Stimulated activated CD4-positive, alpha-beta T cell treated with anti-CD3 and anti-CD28 coated beads, Interleukin-1b, Interleukin-23, amount 100 ng/mL, for 4 hours (primary cell): ENCODE measurements at places on chromosomes 7 and 10.

- no peak for DNase-seq
Measured at GRCh38 chr10:124448696-124449169, 1.1 kb downstream of the NKX1-2 start.

DNA sequence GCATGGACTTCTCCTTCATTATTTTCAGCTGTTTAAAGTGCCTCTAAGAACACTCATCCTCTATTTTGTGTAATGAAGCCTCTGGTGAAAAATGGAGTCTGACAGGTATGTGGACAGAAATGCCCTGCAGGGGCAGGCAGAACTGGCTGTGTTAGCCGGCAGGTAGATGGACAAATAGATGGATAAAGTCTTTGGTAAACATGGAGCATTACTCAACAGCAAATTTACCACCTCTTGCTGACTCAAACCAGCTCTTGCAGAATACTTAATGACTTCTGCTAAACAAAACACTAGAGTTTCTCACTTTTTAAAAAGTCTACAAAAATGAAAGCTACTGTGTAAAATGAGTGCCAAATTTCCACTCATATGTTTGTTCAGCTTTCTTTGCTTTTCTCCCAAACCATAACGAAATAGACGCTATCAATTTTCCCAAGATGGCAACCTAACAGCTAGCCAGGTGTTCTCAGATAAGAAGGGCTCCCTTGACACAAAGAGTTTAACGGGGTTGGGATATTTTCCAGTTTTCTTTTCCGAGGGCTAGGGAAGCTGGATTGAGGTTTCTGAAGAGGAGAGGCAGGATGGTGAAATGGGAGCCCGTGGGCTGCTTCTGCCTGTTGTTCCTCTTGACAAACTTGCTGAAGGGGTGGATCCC lies 71.9 kb upstream of the HABP2 start:
- DNase-seq: no peak

DNA sequence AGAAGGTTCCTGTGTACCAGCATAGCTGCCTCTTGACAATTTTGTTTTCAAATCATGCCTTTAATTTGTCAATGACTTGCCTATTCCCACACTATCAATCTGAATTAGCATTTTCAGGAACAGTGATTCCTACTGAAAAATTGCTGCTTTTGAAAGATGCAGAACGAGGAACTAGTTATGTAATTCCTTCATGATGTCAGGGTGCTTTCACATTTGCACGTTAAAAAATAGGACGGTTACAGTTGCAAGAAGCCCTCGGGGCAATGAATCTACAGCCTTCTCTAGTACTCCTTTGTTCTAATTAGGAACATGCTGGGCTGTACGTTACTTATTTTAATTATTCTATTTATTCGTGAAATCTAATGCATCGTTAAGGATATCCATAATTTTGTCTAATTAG lies 253.9 kb downstream of the OTUD1 start:
- DNase-seq: no peak

GRCh38 chr7:117097860-117098259 lies 144.6 kb downstream of the ST7 start:
- DNase-seq: no peak

- no peak for DNase-seq
Measured at GRCh38 chr10:101323495-101323894, 30.5 kb upstream of the BTRC start.

DNA sequence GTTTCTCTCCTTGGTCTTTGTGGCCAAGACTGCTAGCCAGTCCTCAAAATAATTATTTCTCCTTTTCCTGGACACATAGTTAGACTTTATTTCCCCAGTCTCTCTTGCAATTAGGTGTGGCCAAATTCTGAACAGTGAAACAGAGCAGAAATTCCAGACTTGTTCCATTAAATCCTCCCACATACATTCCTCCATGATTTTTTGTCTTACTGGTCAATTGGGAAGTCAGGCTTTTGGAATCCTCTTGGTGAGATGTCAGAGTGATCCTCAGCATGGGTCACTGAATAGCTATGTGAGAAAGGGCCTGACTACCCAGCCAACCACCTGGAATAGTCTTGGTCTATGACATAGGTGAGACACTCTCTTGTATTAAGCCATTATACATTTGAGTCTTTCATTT lies 164.2 kb downstream of the DGKI start:
- DNase-seq: no peak

DNA sequence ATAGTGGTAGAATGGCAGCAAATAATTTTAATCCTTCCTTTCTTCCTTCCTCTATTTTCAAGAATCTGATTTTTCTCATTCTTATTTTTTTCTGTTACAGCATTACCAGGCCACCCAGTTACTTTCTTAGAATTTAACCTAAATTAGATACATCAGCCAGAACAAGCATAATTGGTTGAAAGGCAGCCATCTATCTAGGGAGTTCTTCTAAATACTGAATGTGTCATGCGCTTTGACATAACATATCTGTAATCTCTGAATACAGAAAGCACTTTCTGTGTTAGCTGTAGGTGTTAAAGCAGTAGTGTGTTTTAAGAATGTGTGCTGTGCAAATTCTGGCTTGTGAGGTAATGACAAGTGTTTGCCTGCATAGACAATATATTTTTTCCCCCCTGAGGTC lies 97.3 kb downstream of the BTRC start:
- DNase-seq: no peak

- DNase-seq: no peak
Measured at GRCh38 chr7:30169579-30169978, 34.8 kb downstream of the MTURN start.

GRCh38 chr10:110352930-110353243 lies 48.2 kb upstream of the SMNDC1 start:
- DNase-seq: no peak

- DNase-seq: no peak
Measured at GRCh38 chr10:101710059-101710695, 15.2 kb upstream of the FBXW4 start.

GRCh38 chr7:107398161-107398560 lies 71.7 kb upstream of the GPR22 start:
- DNase-seq: no peak

GRCh38 chr10:422241-422640 lies 267.2 kb downstream of the DIP2C start:
- DNase-seq: no peak

DNA sequence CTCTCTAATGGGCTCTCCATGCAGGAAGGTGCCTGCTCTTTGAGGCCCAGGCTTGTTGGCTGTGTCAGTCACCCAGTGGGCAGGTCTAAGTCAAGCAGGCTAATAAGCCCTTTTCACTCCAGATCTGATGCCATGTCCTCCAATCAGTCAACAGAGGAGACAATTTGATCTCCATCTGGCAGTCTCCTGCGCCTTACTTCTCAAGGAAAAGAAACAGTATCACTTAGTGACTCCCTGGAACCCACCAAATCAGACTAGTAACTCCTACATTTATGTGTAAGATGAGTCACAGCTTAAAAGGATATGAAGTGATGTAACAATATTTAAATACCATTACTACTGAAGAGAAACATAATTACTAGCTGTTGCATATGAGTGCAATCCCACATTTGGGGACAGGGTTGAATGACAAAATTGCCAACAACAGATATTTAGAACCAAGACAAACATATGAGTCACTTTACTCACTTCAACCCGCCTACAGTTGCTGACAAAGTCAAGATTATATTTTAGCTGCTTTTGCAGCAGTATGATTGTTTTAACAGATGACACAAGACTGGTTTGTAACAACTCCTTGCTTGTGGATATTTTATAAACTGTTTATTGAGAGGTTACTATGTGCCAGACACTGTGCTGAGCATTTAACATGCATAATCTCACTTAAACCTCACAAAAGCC lies 72.1 kb downstream of the USP6NL start:
- no peak for DNase-seq

- DNase-seq: no peak
Measured at GRCh38 chr10:3639546-3639945, 145.5 kb downstream of the KLF6 start.

- DNase-seq: no peak
Measured at GRCh38 chr7:103445228-103446048, 569 bp downstream of the SLC26A5 start.

DNA sequence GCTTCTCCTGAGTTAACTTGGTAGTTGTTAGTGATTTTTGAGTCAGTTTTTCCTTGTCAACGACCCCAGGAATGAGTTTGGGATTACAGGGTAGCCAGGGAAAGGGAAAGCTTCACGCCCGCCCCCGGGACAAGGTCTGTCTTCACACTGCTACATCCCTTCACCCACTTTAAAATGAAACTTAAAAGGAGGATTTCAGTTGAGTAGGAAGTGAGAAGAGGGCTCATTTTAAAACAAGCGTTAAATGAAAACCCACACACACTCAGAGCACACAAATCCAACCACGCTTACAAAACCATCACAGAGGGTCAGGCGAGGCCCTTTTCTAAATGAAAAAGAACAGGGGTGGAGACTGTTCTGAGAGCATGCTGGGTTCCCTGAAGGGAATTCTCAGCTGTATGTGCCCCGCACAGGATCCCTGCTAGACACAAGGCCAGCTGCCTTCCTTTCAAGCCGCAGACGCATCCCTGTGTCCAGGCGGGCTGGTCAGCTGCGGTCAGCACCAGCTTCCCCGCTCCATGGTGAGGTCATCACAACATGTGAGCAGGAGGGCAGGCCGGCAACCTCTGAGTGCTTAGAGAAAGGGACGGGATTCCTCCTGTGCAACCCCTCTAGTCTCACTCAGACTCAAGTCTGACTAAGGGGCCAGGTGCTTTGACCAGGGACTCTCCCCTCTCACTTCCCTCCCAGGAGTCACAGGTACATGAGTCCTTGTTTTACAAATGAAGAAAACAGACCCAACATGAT lies 111.8 kb downstream of the EGFR start:
- no peak for DNase-seq

GRCh38 chr10:73060738-73061635 lies 35.7 kb downstream of the P4HA1 start:
- no peak for DNase-seq

DNA sequence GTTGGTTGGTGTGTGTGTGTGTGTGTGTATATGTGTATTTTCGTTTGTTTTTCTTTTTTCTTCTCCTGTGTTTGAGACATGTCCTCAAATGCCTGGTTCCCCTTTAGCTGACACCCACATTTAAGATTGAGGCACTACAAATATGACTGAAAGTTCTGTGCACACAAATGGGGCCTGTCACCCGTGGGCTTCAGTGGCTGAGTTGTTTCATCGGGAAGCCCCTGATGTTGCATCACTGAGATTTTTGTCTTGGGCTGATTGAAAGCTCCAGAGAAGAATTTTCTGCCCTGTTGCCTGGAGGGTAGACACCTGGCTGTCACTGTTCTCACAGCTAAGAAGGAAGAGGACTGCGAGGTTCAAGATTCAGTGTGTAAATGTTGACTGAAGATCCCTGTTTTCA lies 283.8 kb upstream of the C7orf33 start:
- no peak for DNase-seq

GRCh38 chr7:5005066-5005465 lies 40.6 kb upstream of the RBAK start:
- DNase-seq: no peak

- no peak for DNase-seq
Measured at GRCh38 chr10:60224066-60224705, 165.5 kb downstream of the ANK3 start.

DNA sequence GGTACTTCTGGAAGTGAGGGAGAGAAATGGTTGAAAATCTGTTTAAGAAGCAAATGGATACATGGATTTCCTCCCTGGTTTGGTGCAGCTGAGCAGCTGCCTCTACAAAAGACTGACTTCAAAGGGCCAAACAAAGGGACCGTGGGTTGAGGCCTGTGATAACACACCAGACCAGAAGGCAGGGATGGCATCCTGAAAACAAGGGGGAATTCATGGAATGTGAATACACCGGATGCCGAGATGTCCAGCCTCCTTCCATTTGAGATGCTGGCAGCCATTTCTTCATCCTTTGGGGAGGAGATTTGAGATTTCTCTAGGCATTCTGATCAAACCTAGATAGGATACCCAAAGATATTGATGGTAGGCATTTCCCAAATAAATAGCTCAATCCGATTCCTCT lies 36.9 kb downstream of the TAF3 start:
- DNase-seq: no peak

DNA sequence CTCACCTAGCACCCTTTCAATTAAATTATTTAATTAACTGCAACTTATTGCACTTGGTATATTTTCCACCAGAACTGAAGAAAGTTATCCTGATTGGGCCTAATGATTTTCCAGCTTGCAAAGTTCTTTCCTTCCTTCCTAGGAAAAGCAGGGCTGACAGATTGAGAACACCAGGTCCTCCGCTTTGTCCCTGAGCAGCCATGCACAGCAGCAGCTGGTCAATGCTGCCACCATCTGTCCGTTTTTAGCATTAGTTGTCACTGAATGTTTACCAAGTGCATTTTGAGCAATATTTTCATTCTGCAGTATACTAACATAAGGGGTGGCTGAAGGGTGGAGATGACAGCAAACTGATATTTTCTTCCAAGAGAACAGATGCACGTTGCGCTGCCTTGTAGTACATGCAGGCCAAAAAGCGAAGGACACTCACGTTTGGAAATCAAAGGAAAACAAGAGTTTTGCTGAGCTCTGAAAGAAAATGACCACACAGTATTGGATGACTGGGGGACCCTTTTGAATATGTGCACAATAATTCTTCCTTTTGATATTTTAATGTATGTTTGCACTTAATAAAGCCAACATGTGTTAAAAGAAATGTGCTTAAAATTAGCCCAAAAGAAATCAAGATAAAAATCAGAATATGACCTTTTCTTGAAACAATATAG lies 248.8 kb upstream of the PTN start:
- no peak for DNase-seq

DNA sequence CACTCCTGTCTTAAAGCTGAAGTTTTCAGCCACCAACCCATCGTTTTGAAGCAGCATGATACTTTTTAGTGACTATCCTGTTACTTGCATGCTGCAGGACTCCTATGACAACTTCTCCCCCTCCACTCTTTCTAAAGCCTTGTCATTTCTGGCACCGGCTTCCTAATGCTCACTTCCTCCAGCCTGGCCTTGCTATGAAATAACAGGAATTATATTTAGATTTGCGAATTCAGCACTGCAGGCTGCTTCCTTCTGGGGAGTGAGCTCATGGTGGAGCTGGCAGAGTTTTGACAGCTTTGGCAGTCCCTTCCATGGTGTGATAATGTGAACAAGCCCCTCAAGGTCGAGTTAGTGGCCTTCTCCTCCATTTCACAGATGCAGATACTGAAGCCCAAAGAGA lies 13.4 kb downstream of the BLNK start:
- no peak for DNase-seq

GRCh38 chr10:74824900-74825370 lies 1.5 kb upstream of the KAT6B start:
- peak; percentile 22 for DNase-seq

DNA sequence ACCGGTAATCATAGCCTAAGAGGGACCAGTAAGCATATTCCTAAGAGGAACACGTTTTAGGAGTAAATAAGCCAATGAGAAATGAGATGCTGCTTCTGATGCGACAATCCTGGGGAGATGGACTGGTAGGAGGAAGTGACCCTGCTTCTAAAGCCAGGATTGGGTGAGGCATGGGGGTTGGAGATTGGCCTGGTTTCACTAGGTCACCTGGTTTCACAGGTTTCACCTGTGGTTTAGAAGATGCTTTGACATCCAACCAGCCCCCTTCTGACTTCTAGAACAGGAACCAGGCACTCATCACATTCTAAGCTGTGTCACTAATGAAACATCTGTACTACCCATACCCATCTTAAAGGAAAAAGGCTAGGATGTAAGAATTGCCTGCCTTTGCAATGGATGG lies 53.0 kb upstream of the BAMBI start:
- no peak for DNase-seq
